Activated CD8-positive, alpha-beta memory T cell treated with anti-CD3 and anti-CD28 coated beads for 48 hours (primary cell): ENCODE measurements at places on chromosomes 7 and 10.

DNA sequence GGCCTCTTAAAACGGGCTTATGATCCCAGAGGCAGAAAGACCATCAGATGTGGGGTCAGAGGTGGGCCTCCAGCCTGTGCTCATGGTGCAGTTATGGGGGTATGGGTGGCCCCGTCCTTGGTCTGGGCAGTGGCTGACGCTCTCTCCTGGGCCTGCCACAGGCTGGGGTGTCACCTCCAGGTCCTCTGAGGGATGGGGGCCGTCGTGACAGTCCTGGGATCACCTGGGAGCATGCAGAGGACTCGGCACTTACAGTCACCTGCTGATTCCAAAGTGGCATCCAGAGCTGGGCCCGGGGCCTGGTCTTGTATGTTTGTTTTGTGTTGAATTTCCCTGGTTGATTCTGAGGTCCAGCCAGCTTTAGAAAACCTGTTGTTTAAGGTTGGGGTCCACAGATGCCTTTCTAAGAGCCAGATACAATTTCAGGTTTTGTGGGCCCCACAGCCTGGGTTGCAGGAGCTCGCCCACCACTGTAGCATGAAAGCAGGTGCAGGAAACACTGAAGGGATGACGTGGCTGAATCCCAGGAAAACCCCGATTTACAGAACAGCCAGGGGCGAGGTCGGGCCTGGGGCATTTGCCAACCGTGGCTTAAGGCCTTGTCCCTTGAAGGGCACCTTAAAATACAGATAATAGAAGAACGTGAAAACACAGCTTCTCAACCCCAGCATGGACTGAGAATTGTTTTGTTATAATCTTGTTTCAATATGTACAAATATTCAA, 170.7 kb upstream of the PPP2R2D start:
- DNase-seq, result no peak

GRCh38 chr7:150876817-150877526, 24.7 kb downstream of the AOC1 start:
- no peak for DNase-seq

DNA sequence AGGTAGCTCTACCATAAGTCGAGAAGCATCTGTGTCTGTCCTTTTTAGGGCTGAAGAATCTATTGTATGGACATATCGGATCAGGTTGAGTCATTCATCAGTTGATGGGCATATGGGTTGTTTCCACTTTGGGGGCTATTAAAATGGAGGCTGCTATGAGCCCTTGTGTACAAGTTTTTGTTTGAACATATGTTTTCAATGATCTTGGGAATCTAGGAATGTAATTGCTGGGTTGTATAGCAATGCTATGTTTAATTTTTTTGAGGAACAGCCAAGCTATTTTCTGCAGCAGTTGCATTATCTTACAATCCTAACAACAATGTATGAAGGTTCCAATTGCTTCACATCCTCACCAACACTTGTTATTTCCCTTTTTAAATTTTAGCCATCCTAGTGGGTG, 46.4 kb upstream of the HABP2 start:
- DNase-seq, result no peak

GRCh38 chr7:134056816-134057215, 70.3 kb upstream of the LRGUK start:
- no peak for DNase-seq

DNA sequence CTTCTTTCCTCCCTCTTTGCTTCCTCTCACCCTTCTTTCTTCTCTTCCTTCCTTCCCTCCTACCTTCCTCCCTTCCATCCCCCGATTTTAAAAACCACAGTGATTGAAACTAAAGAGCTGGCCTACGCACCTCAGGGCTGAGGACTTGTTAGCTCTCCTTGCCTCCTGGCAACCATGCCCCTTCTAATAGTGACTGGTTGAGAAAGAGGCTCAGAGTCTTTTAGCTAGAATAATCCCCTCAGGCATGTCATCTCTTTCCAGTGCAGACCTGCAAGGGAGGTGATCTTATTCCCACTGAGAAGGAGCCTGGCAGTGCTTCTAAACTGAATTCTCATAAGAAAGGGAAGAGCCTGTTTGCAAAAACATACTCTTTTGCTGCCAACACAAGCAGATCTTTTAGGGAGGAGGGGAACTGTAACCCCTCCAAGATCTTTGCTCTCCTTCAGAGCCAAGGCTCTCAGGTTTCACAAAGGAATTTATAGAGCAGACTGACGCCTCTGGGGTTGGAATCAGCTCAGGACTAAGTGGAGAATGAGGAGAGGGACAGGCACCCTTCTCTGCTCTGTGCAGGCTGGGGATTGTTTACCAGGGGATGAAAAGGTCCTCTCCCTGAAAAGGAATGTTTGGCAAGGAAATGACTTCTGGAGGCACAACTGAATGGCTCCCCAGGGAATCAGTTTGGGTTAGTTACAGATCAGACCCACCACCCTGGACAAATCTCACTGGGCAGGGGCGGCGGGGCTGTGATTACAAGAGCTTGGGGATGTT, 9.4 kb upstream of the ANKRD1 start:
- no peak for DNase-seq

GRCh38 chr7:41459623-41460261, 243.1 kb downstream of the INHBA start:
- DNase-seq, result no peak

DNA sequence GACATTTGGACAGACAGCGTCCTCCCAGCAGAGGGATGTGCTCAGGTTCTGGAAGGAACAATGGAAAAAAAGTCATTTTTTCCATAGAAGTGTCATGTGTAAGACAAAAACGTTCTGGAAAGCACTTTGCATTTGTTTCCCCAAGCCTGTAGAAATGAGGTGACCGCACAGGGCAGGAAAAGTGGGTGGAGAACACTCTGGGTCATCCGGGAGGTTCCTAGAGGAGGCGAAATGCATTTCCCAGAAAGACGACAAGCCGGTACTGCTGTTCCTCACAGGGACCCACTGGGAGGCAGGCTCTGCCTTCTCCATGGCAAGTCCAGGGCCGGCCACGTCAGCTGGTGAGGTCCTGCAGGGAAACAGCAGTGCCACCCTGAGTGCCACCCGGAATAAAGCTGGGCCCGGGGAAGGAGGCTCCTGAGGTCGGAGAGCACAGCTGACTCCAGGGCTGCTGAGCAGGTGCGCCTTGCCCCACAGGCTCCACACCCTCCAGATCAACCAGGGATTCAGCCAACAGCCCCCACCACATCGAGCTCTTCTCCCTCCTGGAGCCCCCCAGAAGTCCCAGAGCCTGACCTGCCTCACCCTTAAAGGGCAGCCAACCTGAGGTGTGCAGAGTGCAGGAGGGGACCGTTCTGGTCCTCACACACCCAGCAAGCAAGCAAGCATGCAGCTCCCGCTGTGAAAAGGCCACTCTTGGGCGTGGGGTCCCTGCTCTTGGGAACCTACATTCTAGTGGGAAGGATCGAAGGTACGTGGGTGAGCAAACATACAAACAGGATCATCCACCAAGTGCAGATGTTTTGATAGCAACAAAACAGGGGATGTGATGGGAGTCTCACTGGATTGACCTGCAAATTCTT, 28.8 kb upstream of the INPP5A start:
- no peak for DNase-seq

DNA sequence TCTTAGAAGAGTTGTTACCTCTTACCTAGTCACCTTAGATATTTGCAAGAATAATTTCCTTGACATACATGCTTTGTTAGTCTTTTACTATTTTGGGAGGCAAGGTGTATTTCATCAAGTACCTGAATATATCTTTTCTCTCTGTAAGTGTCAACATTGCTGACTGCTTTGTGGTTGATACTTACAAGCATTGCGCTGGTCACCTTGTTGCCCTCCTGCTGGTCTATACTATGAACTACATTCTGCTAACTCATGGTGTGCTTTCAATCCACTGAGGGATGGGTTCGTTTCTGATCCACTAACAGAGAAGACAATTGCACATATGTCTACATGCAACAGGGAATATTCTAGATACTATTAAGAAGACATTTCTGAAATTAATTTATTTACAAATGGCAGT, 837.8 kb upstream of the COBL start:
- no peak for DNase-seq

- no peak for DNase-seq
Observed at GRCh38 chr7:148485618-148486017, 104.9 kb upstream of the C7orf33 start.

- DNase-seq, result no peak
Observed at GRCh38 chr10:96021332-96021731, 22.1 kb upstream of the CCNJ start.

DNA sequence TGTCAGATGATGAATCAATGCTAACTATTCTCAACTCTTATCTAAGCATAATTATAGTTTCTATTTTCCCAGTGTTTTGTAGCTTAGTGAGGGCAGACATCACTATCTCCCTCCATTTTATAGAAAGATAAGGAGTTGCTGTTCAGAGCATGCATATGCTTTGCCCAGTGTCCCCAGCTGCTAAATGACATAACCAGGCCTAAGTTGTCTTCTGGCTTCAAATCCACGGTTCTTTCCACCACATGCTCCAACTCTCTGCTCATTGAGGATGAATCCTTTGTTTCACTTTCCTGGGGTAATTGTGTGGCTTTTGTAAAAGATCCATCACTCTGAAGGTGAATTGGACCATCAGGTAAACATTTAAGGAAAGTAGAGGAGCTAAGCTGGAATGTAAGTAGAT, 134.0 kb downstream of the SNX10 start:
- no peak for DNase-seq

- no peak for DNase-seq
Observed at GRCh38 chr10:73414230-73414945, 530 bp upstream of the ANXA7 start.

- no peak for DNase-seq
Observed at GRCh38 chr10:59085711-59086502, 90.5 kb upstream of the PHYHIPL start.
